Activated naive CD8-positive, alpha-beta T cell treated with anti-CD3 and anti-CD28 coated beads, Interleukin-2, amount 50 U/mL, for 16 hours (primary cell): ENCODE measurements at places on chromosomes 13 and 19.

DNA sequence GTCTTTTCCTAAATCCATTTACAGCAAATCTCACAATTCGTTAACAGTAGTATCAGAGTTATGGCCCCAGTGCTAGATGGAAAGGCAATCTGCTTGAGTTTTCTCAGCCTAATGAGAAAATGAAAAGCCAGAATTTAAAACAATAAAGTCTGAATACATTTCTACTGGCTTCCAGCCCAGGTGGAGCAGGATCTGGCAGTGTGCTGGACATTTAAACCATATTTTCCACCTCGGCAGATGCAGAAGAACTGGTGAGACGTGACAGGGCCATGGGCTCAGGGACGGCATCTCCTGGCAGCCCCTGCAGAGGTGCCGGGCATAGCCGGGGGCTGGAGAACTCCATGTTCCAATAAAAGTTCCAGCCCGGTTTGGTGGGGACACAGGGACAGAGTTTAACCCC, 7.1 kb downstream of the SMIM7 start:
- no peak for DNase-seq

GRCh38 chr13:74229242-74229641, 95.0 kb upstream of the KLF12 start:
- DNase-seq, result no peak

DNA sequence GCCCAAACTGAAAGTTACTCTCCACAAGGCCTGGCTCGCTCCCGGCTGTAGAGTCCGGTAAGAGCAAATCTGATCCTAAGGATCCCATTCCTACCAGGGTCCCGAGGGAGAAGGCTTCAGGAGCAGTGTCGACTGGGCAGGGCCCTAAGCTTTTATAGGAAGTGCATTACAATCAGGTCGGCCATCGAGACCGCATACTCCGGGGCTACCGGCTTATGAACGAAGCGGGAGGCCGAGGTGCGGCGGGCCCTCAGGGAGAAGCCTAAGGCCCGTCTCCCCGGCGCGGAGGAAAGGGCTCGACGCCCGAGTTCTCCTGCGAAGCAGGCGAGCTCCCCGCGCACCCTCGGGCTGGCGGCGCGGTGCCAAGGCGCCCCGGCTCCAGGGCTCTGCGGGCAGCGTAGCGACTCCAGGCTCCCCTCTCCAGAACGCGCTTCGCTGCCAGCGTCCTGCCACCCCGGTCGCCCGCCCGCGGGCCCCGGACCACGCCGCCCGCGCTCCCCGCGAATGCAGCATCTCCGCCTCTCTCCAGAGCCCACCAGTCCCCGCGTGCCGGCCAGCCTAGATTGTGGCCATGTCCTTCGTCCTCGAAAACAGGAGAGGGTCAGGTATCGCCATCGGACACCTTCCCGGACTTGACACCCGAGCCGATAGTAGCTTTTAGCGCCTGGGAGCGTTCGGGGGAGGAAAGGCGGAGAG, 1.4 kb downstream of the EFNB2 start:
- no peak for DNase-seq

DNA sequence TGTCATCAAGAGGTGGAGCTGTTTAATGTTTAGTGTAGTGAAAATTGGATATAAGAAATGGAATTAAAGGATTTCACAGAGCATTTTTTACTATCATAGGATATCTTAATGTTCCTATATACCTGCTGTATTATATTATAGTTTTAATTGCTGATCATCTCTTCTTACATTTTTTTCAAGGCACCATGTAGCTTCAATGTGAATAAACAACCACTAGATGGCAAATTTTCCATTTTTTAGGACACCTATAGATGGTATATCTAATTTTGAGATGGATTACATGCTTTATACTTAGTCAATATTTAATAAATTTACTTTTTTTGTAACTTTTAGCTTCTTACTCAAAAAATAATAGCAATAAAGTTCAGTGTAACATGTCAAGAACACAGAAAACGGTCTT, 9.0 kb upstream of the ATXN8OS start:
- DNase-seq, result no peak

GRCh38 chr13:23279321-23279720, 98.5 kb downstream of the SGCG start:
- no peak for DNase-seq

- no peak for DNase-seq
Measured at GRCh38 chr13:70580825-70581224, 472.6 kb upstream of the KLHL1 start.

GRCh38 chr19:16576690-16577530, 4.7 kb upstream of the SLC35E1 start:
- DNase-seq, result no peak

DNA sequence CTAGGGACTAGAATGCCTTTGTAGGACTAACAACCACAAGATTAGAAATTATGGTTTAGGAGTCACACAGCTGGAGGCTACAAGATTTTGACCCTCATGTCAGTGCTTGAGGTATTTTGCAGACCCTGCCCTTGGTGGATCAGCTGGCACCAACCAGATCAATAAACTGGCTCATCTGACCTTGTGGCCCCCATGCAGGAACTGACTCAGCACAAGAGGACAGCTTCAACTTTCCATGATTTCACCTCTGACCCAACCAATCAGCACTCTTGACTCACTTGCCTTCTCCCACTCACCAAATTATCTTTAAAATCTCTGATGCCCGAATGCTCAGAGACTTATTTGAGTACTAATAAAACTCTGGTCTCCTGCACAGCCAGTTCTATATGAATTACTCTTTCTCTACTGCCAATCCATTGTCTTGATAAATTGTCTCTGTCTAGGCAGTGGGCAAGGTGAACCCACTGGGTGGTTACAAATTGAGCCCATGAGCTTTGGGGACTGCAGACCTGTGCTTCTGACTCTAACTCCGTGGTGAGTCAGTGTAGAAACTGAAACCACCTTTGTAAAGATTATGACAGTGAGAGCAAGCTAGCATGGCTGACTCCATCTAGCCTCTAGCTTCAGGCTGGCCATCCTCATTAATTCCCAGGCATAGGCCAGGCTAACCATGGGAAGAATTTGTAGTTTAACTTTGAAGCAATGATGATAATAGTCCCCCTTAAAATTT, 33.9 kb upstream of the CEACAM8 start:
- DNase-seq, result no peak

DNA sequence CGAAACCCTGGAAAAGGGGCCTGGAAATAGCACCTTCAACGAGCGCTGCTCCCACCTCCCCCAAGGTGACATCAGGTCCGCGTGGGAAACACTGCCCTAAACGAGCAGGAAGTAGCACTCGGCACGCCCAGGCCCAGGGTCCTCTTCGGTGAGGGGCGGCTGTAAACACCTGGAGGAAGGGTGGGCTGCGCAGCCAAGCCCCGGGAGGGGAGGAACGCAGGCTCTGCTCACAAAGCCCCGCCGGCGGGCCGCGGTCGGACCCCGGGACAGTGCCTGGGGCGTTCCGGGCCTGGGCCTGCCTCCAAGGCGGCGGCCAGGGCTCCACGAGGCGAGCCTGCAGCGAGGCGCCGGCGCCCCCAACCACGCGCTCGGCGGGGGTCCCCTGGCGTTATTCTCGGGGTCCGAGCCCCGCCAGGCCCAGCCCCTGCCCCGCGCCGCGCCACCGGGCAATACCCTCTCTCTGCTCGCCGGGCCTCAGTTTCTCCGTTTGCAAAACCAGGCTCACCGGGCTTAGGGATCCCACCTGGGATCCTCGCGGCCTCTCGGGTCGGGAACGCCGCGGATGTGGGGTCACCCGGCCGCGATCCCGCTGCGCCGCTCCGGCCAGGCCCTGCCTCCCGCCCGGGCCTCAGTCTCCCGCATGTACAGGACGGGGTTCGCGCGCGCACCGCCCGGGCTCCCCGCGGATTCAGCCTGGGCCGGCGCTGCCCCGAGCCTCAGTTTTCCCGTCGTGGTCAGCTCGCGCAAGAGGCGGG, 630 bp downstream of the RNF126 start:
- DNase-seq, result peak; percentile 60

DNA sequence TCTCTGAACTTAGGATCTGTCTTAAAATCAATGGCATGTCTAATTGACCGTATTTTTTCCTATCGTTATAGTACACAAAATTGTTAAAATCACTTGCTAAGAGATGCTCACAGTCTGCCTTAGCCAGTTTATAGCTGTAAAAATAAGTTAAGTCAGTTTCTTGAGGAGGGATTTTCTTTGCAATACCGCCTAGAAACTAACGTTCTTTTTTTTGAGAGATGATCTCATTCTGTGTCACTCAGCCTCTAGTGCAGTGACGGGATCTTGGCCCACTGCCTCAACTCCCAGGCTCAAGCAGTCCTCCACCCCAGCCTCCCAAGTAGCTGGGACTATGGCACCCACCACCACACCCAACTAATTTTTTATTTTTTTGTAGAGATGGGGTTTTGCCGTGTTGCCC, 4.4 kb downstream of the CKAP2 start:
- DNase-seq, result no peak

GRCh38 chr13:43933378-43933777, 53.7 kb downstream of the LACC1 start:
- DNase-seq, result no peak

GRCh38 chr13:38514575-38514974, 164.9 kb downstream of the UFM1 start:
- DNase-seq, result no peak
